Body of pancreas (tissue), 4 donors: ENCODE measurements at places on chromosomes 3 and 15. TPM values are rescaled to one million over a fixed set of nuclear protein-coding genes. Genes with fewer than 3 reads are reported as not detected.

DNA sequence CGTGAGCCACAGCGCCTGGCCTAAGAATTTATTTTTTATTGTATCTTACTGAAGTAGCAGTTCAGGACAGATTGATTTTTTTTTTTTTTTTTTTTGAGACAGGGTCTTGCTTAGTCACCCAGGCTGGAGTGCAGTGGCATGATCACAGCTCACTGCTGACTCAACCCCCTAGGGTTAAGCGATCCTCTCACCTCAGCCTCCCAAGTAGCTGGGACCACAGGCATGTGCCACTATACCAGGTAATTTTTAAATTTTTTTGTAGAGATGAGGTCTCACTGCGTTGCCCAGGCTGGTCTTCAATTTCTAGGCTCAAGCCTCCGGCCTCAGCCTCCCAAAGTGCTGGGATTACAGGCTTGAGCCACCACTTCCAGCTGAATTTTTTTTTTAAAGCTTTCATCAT lies 99.8 kb upstream of the HERC1 start:
- DNase-seq: no peak
- H3K27me3 ChIP-seq: no peaks in the 10 kb centered on the region
- H3K36me3 ChIP-seq: no peaks in the 10 kb centered on the region
- no peak overlapping the region for H3K27ac ChIP-seq
- H3K4me1 ChIP-seq: no peaks in the 10 kb centered on the region
- no peak overlapping the region for H3K4me3 ChIP-seq

- H3K36me3 ChIP-seq: peaks cover 7% of the 10 kb centered on the region
- DNase-seq: no peak
- no peak overlapping the region for H3K27ac ChIP-seq
- H3K4me1 ChIP-seq: no peaks in the 10 kb centered on the region
These were observed 27.6 kb downstream of the CNOT10 start for GRCh38 chr3:32712506-32713055.

DNA sequence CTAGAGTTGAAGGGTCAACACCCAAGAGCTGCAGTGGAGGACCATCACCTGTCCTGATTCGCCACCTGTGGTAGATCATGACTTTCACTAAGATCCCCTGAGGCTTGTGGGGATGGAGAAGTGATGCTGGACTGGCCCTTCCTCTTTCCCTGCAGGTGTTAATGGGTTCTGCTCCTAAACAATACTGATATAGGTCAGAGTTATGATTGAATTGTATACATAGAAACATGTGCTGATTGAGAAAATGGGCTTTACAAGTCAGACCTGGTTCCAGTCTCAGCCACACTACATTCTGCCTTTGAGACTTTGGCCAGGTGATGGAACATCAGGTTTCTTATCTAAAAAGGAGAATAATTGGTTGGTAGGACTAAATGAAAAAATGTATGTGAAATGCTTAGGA lies 418.9 kb upstream of the TPRG1 start:
- H3K4me3 ChIP-seq: no peak overlapping the region
- H3K4me1 ChIP-seq: peaks cover 6% of the 10 kb centered on the region
- DNase-seq: no peak
- no peaks in the 10 kb centered on the region for H3K36me3 ChIP-seq
- no peaks in the 10 kb centered on the region for H3K27me3 ChIP-seq

DNA sequence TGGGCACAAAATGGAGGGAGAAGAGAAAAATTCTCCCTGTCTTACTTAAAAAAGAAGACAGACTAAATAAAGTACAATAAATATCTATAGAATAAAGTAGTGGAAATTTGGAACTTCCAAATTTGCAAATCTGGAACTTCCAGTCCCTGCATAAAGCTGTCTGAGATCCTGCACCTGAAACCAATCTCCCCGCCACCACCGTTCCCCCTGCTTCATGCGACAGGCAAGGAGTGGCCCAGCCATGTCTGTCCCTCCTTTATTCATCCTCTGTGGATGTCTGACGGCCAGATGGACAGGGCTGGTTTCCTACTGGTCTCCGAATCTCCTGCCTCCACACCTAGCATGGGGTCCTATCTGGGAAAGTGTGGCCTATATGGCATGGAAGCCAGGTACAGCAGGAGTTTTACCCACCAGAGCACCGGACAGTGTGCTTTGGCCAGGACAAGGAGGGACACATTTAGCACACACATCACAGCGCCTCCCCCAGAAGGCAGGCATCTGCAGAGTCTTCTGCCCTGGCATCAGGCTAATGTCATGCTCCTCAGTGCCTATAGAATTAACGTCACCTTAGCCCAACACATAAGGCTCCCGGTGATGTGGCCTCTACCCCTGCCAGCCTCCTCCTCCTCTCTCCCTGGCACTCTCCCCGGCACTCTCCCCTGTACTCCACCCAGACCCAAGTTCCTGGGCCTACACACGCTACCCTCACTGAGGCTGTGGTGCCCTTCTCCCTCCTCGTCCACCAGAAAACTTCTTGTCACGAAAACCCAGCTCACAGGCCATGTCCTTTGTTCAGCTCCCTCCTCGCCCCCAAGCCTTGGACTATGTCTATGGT lies 170.8 kb downstream of the XXYLT1 start:
- H3K4me3 ChIP-seq: no peak overlapping the region
- H3K36me3 ChIP-seq: no peaks in the 10 kb centered on the region
- H3K4me1 ChIP-seq: no peaks in the 10 kb centered on the region
- H3K27me3 ChIP-seq: no peaks in the 10 kb centered on the region
- no peak overlapping the region for H3K27ac ChIP-seq

DNA sequence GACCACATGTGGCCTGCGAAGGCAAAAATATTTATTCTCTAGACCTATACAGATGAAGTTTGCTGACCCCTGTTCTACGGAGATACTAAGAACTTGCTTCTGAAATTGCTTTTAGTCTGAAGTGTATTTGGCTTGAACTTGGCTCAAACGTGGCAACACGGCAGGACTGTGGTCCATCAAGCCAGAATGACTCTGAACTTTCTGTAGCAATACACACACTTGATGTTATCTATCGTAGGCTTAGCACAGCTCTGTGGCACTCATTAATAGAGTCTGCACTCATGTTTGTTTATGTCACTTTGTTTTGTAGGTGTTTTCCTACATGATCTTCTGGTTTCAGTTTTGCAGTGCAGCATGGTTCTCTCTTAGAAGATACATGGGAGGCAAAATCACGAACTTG lies 298.1 kb downstream of the ADAMTS17 start:
- H3K27me3 ChIP-seq: no peaks in the 10 kb centered on the region
- DNase-seq: no peak
- H3K4me1 ChIP-seq: peaks cover 18% of the 10 kb centered on the region
- H3K27ac ChIP-seq: no peak overlapping the region
- H3K36me3 ChIP-seq: no peaks in the 10 kb centered on the region
- H3K4me3 ChIP-seq: no peak overlapping the region

- no peaks in the 10 kb centered on the region for H3K36me3 ChIP-seq
- H3K4me1 ChIP-seq: peaks cover 27% of the 10 kb centered on the region
- H3K4me3 ChIP-seq: no peak overlapping the region
- H3K27me3 ChIP-seq: no peaks in the 10 kb centered on the region
- H3K27ac ChIP-seq: no peak overlapping the region
These were observed 423 bp upstream of the PHLDB2 start for GRCh38 chr3:111858642-111859041.

- no peak overlapping the region for H3K4me3 ChIP-seq
- no peak for DNase-seq
- no peaks in the 10 kb centered on the region for H3K27me3 ChIP-seq
- no peak overlapping the region for H3K27ac ChIP-seq
These were observed 617.1 kb downstream of the NR2F2 start for GRCh38 chr15:96947296-96948229.

DNA sequence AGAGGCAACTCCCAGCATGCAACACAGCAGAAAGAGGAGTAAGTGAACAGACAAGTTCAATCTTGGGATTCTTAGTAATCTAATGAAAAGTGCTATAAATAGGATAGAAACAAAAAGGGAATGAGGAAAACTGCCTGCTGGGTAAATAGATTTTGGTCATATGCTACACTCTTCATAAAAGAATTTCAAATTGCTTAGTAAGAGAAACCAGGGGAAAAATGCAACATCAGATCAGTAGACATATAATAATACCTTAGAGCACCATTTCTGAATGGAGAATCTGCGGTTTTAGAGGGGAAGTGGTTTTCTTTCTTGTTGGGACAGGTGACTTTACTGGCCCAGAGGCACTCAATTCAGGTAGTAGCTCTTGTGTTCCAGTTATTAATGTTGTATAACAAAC lies 13.4 kb upstream of the TBC1D5 start:
- no peaks in the 10 kb centered on the region for H3K27me3 ChIP-seq
- H3K4me3 ChIP-seq: no peak overlapping the region
- H3K4me1 ChIP-seq: peaks cover 16% of the 10 kb centered on the region
- no peak overlapping the region for H3K27ac ChIP-seq
- DNase-seq: no peak
- no peaks in the 10 kb centered on the region for H3K36me3 ChIP-seq

GRCh38 chr3:64552160-64552559 lies 135.6 kb downstream of the ADAMTS9 start:
- no peak overlapping the region for H3K27ac ChIP-seq
- H3K27me3 ChIP-seq: no peaks in the 10 kb centered on the region
- H3K4me1 ChIP-seq: no peaks in the 10 kb centered on the region
- H3K4me3 ChIP-seq: no peak overlapping the region

DNA sequence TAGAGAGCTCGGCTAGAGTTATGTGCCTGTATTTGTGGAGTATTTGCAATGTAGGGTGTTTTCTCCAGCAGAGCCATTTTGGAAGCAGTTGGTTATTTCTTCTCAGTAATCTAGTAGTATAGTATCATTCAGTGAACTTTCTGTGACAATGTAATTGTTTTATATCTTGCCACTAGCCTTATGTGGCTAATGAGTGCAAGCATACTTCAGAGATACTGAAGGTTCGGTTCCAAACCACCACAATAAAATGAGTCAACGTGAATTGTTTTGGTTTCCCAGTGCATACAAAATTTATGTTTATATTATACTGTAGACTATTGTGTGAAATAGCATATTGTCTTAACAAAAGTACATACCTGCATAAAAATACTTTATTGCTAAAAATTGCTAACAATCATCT lies 286.9 kb upstream of the TBL1XR1 start:
- no peak for DNase-seq
- H3K27me3 ChIP-seq: peaks cover 4% of the 10 kb centered on the region
- H3K27ac ChIP-seq: no peak overlapping the region
- H3K36me3 ChIP-seq: no peaks in the 10 kb centered on the region
- peaks cover 1% of the 10 kb centered on the region for H3K4me1 ChIP-seq
- H3K4me3 ChIP-seq: no peak overlapping the region

- no peak overlapping the region for H3K4me3 ChIP-seq
- H3K27me3 ChIP-seq: no peaks in the 10 kb centered on the region
- no peaks in the 10 kb centered on the region for H3K36me3 ChIP-seq
- DNase-seq: no peak
These were observed 41.3 kb downstream of the MEIS2 start for GRCh38 chr15:37059086-37059485.

DNA sequence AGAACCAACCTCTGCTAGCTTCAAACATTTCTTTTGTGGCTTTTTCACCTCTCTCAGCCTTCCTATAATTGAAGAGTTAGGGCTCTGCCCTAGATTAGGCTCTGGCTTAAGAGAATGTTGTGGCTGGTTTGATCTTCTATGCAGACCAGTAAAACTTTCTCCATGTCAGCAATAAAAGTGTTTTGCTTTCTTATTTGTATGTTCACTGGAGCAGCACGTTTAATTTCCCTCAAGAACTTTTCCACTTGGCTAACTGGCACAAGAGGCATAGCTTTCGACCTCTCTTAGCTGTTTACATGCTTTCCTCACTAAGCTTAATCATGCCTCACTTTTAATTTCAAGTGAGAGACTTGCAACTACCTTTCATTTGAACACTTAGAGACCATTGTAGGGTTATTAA lies 964.7 kb downstream of the ROBO2 start:
- H3K36me3 ChIP-seq: no peaks in the 10 kb centered on the region
- no peaks in the 10 kb centered on the region for H3K27me3 ChIP-seq
- no peaks in the 10 kb centered on the region for H3K4me1 ChIP-seq
- H3K4me3 ChIP-seq: no peak overlapping the region
- no peak overlapping the region for H3K27ac ChIP-seq

The SLCO2A1 gene
- total RNA-seq: 7.0 TPM

The CASR gene
- total RNA-seq: 11.9 TPM

The BLM gene
- 1.3 TPM for total RNA-seq

The TNIK gene
- 9.6 TPM for total RNA-seq
